ENCODE measurements at places on chromosomes 4 and X.
A peak's percentile ranks its signal among the peaks of the same experiment; 100 is the strongest.

- DNase-seq = no peak
These were observed 5.1 kb downstream of the MORF4L2 start for GRCh38 chrX:103681443-103681842.

DNA sequence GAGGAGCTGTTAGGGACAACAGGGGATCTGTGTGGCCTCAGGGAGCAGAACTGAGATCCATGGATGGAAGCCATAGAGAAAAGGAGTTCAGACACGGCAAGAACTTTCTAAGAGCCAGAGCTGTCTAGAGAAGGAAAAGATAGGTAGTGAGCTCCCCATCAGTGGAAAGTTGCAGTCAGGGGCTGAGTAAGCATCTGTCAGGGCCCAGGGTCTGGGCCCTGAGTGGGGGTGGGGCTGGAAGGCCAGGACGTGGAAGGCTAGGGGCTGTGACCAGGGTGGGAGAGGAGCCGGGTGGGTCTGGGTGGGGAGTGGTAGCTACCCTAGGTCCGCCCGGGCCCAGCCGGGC is 324 bp upstream of the MSN start:
- DNase-seq = peak; percentile 43

DNA sequence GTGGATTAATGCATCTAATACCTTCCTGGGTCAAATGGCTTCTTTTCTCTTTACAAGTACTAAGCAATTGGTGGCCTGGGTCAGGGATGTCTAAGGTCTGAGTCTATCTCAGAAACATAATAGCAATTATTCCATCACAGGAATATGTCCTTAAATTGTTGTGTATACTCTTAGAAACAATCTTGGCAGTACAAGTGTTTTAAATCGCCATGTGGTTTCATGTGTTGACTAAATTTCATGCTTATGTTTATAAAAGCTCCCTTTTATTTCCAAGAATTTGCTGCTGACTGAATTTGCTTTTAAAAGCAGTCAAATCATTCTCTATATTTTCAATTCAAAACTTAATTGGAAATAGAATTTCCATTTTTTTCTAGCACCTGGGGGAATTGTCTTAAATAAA is 125.3 kb upstream of the PACRGL start:
- no peak for DNase-seq

GRCh38 chr4:156623376-156623775 is 348.2 kb downstream of the PDGFC start:
- DNase-seq = no peak

DNA sequence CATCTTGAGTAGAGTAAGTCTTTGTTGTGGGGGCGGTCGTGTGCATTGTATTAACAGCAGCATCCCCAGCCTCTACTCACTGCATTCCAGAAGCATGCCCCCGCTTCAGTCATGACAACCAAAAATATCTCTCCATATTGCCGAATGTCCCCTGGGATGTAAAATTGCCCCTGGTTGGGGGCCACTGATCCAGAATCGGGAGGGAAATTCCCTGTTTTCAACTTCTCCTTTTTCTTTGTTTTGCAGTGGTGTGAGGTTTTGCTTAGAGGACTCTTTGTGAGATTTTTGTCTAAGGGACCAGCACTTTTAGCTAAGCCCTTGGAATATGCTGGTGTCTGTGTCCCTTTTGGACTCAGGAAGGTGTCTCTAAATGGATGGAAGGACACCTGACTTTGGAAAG is 3.0 kb upstream of the IL13RA1 start:
- no peak for DNase-seq

DNA sequence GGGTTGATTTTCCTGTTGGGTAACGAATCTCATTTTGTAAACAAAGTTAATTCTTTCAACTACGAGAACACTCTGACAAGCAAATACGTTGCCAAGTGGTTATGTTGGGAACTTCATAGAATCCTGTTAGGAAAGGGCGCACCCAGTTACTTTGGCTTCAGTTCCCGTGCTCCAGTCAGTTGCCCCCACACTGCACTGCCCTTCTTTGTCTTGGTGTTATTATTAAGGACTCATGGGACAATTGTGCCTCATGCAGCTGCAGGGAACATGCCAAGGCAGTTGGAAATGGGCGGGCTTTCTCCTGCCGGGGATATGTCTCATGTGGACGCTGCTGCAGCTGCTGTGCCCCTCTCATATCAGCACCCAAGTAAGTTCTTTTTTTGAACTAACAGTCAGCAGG is 28.9 kb downstream of the OFD1 start:
- no peak for DNase-seq

GRCh38 chr4:15714141-15714540 is 11.3 kb downstream of the BST1 start:
- DNase-seq = no peak

- DNase-seq = no peak
These were observed 60.3 kb downstream of the ARSJ start for GRCh38 chr4:113919145-113919544.

DNA sequence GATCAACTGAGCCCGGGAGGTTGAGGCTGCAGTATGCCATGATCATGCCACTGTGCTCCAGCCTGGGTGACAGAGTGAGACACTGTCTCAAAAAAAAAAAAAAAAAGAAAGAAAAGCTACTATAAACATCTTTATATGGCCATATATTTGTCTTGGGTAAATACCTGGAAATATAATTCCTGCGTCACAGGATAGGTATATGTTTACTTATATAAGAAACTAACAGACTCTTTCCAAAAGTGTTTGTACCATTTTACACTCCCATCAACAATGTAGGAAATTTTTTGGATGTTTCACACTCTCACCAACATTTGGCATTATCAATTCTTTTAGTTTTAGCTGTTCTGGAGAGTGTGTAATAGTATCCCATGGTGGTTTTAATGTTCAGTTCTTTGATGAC is 12.8 kb downstream of the P2RY4 start:
- no peak for DNase-seq

DNA sequence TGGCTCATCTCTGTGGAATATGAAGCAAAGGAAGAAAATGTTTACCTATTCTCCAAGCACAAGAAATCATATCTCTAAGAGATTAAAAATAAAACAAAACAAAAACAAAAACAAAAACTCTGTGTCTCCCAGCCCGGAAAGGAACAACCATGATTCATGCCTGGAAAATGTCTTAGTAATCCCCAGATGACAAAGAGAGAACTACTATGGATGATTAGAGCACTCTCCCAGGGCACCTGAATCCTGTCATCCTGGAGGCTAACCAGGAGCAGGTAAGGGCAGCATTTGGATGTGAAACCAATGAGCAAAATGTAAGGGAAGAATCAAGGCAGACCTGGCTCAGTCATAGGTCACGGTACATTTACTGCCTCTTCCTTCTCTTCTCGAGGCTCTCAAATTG is 1.7 kb upstream of the AKAP4 start:
- DNase-seq = no peak

- no peak for DNase-seq
These were observed 634.9 kb downstream of the BCOR start for GRCh38 chrX:39462835-39463234.

DNA sequence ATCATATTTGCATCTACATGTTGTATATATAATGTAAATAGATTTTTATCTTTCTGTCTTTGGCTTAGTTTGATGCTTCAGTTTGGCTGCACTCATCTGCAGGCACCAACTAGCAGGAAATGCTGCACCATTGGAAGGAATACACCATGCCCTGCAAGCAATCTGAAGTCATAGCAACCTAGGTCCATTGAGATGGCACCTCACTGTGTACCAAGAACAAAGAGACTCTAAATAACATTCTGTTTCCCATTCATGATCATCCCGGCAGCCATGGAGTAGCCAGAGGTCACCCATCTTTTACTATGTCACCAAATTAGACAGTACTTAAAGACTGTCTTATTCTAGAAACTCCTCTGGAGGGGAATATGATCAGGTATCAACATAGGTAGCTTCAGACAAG is 40.8 kb upstream of the HS6ST2 start:
- DNase-seq = no peak

DNA sequence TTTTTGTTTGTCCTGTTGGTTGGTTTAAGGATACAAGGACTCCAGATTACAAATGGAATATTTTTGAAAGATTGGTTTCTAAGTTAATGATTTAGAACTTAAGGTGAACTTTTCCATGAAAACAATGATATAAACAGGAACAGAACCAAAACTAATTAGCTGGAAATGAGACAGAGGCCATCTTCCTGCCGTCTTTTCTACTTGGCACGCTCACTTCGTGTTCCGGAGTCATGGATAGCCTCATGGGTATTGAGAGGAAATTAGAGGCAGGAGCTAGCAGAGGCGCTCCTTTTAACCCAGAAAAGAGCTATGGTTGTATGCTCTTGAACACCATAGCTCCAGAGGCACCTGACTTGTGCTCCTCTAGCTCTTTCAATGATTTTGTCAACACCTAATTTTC is 2.4 kb downstream of the FAM241A start:
- DNase-seq = no peak

DNA sequence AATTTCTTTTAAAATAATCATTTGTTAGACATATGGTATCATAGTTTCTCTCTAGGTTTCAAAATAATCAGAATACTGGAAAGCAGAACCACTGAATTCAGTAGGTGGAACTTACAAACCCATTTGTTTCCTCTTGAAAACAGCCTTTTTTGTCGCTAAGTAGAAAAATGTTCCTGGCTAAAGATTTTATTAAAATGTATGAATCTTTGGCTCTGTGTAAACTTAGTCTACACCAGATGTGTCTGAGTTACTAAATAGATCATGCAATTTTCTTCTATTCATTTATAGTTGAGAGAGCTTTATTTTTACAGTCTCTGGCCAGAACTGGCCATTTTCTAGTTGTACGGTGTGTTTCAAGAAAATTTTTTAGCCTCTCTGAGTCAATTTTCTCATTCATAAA is 1.0 kb downstream of the CYSLTR1 start:
- DNase-seq = no peak

DNA sequence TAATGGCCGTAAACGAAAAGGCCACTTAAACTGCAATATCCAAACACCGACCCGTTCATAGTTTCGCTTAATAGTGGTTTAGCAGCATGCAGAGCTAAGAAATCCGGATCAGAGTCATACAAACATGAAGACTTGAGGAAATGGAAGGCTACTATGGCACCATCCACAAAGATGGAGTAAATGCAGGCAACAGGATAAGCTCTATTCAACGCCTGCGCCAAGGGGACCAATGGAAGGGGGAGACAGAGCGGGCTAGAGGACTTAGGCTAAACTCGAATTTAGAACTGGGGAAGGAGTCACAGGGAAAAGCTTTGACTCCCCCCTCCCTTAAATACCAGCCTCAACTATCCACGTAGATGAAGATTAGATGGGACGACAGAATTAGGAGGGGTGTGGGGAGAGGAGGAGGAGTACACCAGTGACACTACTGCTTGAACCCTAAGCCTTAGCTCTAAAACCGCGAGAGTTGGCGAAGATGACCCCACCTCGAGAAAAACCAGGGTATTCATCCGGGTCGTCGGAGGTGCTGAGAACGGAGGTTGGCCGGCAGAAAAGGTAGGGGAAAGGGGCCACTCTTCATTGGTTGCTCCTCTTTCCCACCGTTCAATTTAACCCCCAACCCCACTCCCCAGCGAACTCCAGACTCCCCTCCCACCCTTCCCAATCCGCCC is 3.5 kb downstream of the HUWE1 start:
- DNase-seq = peak; percentile 51

- no peak for DNase-seq
These were observed 639.8 kb downstream of the DMD start for GRCh38 chrX:32571579-32571978.

GRCh38 chr4:139933541-139933940 is 220.4 kb downstream of the MAML3 start:
- DNase-seq = no peak

DNA sequence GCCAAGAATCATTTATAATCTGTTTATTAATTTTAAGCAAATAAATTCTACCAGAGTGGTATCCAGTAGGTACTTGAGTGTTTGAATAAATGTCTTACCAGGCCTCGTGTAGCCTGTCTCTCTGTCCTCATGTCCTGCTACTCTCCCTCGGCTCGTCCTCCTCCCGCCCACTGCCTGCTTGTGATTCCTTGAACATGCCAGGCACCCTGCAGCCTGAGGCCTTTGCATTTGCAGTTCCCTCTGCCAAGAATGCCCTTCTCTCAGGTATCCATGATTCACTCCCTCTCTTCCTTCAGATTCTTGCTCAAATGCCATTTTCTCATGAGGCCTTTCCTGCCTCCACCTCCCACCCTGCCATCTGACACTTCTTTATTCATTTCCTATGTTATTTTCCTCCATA is 209.7 kb upstream of the PRPS2 start:
- no peak for DNase-seq

GRCh38 chr4:107689912-107690587 is 30.0 kb downstream of the PAPSS1 start:
- no peak for DNase-seq

- DNase-seq = no peak
These were observed 84.3 kb downstream of the DCAF8L2 start for GRCh38 chrX:27674491-27674890.

GRCh38 chr4:55512922-55513571 is 33.7 kb downstream of the CLOCK start:
- DNase-seq = no peak

GRCh38 chr4:57544811-57545654 is 434.8 kb upstream of the IGFBP7 start:
- DNase-seq = no peak
